Activated T-helper 1 cell treated with anti-CD3 and anti-CD28 coated beads, Interleukin-2, amount 50 U/mL, for 16 hours (primary cell): ENCODE measurements at places on chromosomes 3 and 15.

GRCh38 chr15:36778531-36778930 is 199.1 kb downstream of the CDIN1 start:
- DNase-seq: no peak

DNA sequence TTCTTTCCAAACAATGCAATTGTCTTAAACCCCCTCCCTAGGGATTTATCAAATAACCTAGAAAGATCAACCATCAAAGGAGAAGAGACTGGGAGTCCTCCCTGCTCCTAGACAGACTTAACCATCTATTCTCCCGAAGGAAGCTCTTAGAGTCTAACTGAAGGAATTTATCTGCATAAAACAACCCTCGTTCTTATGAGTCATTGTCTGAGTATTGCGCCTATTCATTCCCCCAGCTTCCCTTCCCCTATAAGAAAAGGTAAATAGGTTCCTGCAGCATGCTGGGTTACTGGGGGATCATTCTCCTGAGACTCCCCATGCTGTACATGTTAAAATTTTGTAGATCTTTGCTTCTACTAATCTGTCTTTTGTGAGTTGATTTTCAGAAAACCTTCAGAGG is 412.7 kb downstream of the OCA2 start:
- DNase-seq: no peak

GRCh38 chr3:112632596-112632995 is 8.3 kb downstream of the CCDC80 start:
- no peak for DNase-seq

GRCh38 chr15:81118361-81118760 is 15.7 kb upstream of the CFAP161 start:
- no peak for DNase-seq

DNA sequence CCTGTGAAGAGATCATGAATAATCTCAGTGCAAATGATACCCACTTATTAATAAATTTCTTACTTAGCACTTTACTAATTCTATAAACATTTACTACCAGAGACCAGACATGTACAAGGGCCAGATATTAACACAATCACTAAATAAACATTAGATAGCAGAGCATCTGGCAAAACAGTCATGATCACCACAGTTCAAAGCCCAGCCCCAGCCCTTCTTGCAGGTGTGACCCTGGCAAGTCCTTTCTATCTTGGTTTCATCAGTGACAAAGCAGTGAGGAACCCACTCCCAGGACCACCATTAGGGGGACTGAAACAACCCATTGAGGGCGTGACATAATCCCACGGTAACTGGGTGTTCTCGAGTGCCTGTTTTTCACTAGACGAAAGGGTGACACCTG is 11.6 kb downstream of the ZXDC start:
- no peak for DNase-seq

GRCh38 chr3:197682713-197683112 is 54.0 kb downstream of the RUBCN start:
- DNase-seq: no peak

DNA sequence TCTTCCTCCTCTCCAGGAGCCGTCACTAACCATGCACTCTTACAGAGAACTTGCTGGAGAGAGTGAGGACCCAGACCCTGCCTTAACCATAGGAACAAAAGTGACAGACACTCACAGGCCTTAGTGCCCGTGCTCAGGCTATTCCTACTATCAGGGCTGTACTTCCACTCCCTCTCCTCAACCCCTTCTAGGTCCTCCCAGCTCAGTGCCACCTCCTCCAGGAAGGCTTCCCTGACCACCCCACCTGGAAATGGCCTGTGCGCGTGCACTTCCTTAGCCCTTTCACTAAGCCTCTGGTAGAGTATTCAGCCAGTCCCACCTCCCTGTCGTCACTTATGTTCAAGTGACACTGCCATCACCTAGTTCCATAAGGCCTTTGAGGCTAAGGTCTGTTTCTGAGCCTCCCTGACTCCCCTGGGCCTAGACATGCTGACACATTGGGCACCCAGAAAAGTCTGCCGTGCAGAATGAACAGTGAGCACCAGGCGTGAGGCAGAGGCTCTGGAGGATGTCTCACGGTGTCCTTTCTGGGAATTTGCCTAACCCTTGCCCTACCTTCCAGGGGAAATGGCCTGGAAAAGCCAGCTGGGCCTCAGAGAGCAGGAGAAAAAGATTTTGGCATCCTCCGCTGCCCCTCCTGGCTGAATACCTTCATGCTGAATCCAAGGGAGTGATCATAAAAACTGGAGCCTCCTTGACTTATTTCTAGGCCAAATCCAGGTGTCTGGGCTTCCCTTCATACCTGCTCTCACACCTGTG is 108.6 kb upstream of the SMAD3 start:
- DNase-seq: no peak

- no peak for DNase-seq
Measured at GRCh38 chr15:58243070-58243469, 104.9 kb downstream of the AQP9 start.

DNA sequence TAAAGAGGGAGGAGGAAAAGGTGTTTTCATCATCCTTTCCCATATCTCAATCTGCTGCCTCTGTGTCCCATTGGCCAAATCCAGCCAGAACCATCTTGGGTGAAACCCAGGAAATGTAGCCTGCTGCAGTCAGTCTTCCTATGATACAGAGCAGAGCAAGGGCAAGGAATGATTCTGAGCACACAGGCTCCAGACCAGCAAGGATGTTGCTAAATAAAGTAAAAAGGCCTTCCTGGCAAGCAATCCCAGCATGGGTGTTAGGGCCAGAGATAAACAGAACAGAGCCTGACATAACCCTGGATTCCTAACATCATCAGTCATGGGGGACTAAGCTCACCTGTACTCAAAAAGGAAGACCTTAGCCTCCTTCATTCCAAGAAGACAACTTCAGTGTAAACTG is 90.7 kb upstream of the AGTR1 start:
- DNase-seq: no peak

DNA sequence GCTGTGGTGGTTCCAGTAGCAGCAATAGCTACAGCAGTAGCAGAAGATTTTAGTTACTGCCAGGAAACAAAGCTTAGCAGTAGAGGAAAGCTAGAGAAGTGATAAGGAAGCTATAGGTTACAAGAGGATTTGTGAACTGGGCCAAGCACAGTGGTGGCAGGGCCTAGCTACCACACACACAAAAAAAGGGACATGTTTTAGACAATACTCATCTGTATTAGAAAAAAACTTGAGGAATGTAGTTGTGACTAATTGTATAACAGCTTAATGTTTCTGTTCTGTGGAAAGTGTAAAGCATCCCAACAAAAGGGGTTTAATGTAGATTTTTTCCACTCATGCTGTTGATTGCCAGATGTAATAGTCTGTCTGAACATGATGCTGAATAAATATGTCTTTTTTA is 29.9 kb upstream of the PFN2 start:
- DNase-seq: no peak

- DNase-seq: no peak
Measured at GRCh38 chr3:99833617-99834205, 16.0 kb downstream of the CMSS1 start.

GRCh38 chr3:121719423-121719822 is 30.1 kb downstream of the GOLGB1 start:
- DNase-seq: no peak

GRCh38 chr15:60651734-60652141 is 172.8 kb upstream of the ICE2 start:
- DNase-seq: no peak

DNA sequence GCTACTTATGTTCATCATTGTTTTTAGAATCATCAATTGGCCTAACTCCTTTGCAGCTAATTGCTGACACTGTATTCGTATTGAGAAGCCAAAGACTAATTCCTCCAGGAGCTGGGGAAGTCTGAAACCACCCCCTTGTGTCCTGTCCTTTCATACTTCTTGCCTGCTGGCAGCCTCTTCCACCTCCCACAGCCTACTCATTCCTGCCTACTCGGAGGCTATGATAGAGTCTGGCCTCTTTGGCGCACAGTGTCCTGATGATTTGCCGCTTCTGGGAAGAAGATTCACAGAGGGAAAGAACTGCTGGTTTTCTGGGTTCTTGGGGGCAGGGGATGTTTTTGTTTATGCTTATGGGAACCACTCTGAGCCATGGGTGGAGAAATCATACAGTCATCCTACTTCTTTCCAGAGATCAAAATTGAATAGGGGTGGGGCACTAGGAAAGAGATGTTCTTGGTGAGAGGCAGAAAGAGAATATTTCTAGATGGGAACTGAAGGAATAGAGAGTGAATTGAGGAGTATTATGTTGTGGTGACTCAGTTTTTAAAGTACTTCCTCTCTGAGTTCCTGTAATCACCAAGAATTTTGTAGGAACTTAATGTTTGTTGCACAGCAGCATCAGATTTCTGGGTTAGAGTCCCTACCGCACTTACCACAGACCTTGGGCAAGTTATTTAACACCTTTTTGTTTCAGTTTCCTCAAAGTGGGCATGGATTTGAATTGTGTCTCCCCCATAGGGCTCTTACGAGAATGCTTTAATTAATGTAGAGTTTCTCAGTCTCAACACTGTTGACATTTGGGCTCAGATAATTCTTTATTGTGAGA is 22.1 kb upstream of the SCAANT1 start:
- DNase-seq: no peak

DNA sequence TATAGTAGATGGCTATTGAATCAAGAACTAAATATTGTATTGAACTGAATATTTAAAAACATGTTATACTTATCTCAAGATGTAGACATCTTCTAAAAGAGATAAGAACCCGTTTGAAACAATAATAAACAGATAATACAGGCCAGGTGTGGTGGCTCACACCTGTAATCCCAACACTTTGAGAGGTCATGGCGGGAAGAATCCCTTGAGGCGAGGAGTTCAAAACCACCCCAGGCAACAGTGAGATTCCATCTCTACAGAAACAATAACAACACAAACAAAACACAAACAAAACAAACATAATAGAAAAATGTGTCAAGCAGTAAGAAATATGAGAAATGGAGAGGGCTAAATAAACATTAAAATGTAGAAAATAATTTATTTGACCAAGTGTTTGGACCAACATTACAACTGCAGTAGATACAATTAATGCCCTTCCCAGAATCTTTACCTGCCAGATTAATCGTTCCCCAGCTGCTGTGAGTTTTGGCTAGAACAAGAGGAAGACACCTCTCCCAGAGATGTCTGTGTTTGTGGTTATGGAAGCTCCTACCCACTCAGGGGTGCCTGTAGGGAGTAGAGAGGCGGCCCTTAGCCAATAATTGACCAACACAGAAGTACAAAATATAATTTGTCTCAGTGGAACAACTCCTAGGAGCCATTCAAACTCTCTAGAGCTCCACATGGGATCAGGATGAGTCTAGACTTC is 111.9 kb upstream of the AGTR1 start:
- DNase-seq: no peak
